HCT116 (cell line): ENCODE measurements at places on chromosomes 12 and 14.

- DNase-seq: no peak
These were observed 80.5 kb downstream of the BCL11B start for GRCh38 chr14:99191395-99192027.

DNA sequence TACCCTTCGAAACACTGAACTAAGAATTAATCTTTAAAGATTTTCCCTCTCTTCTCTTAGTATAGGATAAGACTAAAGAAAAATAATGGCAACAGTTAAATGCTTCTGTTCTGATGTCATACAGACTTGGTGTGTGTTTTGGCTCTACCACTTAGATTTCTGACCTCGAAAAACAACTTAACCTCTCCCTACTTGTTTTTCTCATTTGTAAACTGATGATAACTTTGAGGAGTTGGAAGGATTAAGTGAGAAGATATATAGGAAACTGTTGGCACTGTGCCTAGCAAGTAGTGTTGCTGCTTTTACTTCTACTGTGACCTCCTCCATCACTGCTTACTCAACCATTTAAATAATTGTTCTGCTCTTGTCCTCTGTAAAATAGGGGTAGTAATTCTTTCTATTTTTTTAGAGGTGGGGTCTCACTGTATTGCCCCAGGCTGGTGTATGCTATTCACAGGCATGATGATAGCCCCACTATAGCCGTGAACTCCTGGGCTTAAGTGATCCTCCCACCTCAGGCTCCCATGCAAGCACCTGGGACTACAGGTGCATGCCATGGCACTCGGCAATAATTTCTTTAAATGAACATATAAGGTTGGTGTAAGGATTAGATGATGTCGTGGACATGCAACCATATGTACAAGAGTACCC, 22.4 kb downstream of the PALS1 start:
- DNase-seq: no peak

- peak; percentile 3 for DNase-seq
These were observed 23.1 kb downstream of the MGAT4C start for GRCh38 chr12:86233126-86233525.

GRCh38 chr12:9951026-9951675, 19.0 kb upstream of the CLEC2A start:
- no peak for DNase-seq

DNA sequence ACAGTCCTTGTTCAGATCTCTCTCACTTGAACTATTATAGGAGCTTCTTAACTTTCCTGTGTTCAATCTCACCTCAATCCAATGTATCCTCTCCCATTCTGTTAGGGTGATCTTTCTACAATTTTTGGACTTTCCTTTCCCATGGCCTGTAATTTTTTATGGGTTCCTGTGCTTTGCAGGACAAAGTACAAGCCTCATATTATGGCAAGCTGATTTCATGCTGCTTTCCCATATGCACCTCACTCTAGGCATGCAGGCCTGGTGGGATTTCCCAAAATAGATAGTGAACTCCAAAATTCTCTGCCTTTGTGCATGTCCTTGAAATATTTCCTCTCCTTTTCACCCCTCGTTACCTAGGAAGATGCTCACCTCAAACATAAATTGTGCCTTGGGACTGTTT, 499.4 kb downstream of the NAV3 start:
- DNase-seq: no peak

- DNase-seq: no peak
These were observed 126.6 kb downstream of the PPM1H start for GRCh38 chr12:62808166-62808879.

GRCh38 chr14:74683406-74683805, 29.5 kb downstream of the AREL1 start:
- DNase-seq: no peak

DNA sequence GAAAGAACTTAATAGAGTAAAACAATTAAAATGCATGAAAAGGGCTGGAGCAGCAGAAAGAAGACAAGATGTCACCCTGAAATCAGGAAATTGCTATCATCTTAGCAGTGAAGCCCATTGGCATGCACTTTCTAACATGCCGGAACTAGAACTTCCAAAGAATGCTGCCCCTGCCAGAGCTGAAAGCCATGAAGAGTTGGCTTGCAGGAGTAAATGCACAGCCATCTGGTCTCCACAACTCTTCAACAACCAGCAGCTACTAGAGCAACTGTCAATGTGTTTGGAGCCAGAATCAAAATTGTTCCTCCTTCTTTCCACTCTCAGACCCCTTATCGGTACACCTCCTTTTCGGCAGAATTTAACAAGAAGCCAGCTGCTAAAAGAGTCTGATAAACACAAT, 414.1 kb downstream of the KCNH5 start:
- DNase-seq: no peak

- no peak for DNase-seq
These were observed 31.7 kb downstream of the SPPL3 start for GRCh38 chr12:120872487-120872886.

GRCh38 chr14:53358166-53358565, 205.0 kb upstream of the DDHD1 start:
- no peak for DNase-seq

GRCh38 chr12:7067096-7067495, 6.6 kb downstream of the C1S start:
- DNase-seq: no peak

DNA sequence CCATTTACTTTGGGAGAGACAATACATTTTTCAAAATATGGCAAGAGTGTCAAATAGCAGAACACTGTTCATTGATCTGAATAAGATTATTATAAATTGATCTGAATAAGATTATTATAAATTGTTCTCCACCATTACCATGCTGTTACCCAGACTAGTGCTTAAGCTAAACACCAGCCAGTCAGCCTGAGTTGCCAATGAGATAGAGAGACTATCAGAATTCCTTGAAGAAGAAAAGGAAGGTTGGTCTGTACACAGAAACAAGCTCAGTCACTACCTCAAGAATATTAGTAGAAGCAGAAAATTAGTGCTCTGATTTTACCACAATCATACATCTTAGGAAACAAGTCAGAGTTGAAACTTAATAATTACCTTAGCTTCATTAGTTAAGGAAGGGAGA, 469.8 kb downstream of the FOXG1 start:
- no peak for DNase-seq

GRCh38 chr14:74792249-74793039, 29.3 kb downstream of the YLPM1 start:
- no peak for DNase-seq

- peak; percentile 57 for DNase-seq
These were observed 107.0 kb downstream of the HELB start for GRCh38 chr12:66409195-66409871.

GRCh38 chr14:24952851-24953666, 96.9 kb downstream of the STXBP6 start:
- no peak for DNase-seq

- no peak for DNase-seq
These were observed 521 bp downstream of the MAP4K5 start for GRCh38 chr14:50531595-50532501.

DNA sequence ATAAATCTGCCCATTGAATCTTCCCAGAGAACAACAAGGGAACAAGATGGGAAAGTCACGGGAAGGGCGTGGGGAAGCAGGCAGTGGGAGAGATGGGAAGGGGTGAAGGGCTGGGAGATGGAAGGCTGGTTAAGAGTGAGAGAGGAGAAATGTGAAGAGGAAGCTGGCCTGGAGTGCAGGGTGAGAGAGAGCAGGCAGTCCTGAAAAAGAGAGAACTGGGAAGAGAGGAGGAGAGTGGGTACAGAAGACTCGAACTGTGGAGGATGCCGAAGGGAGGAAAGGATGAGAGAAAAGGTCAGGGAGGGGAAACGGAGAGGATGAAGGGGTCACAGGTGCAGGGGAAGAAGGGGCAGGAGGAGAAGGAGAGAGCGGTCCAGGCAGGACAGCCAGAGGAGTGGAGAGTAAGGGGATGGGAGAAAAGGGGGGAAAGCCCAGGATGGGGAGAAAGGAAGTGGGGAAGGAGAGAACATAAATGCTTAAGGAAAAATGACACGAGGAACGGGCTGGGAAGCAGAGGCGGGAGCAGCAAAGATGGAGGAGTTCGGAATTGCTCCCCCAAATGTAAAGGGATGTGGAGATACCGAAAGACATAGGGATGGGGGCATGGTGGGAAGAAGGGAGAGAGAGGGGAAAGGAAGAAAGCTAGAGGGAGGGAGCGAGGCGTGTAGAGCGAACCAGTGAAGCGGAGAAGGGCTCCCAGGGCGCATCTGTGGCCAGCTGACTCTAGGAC, 1.2 kb downstream of the PIANP start:
- DNase-seq: no peak

GRCh38 chr12:27787559-27787958, 7.5 kb upstream of the MANSC4 start:
- no peak for DNase-seq

DNA sequence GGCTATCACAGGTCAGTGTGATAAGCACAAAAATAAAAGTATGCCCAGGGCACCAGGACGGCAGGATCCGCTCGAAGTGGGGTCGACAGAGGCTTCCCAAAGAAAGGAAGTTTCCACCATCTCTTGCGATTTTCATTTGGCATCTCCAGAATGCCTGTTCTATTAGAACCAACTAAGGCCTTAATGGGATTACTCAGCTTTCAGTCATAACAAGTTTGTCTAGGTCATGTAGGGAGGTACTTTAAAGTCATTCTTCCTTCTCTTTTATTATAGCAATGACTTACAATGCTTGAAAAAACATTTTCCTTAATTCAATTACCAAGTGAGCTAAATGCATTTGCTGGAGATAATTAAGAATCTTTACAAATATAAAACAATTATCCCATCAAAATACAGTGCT, 83.6 kb upstream of the DIO3 start:
- no peak for DNase-seq
